ENCODE measurements at places on chromosomes 11 and 22.

- H3K27me3 ChIP-seq = no peaks in the 10 kb centered on the region
- peaks cover 16% of the 10 kb centered on the region for H3K4me1 ChIP-seq
- H3K27ac ChIP-seq = peak overlapping the region; percentile 82
- peak overlapping the region; percentile 17 for H3K4me3 ChIP-seq
These were observed 71.8 kb downstream of the PIWIL4 start for GRCh38 chr11:94638902-94639373.

- H3K27ac ChIP-seq = no peak overlapping the region
- H3K4me3 ChIP-seq = no peak overlapping the region
- H3K4me1 ChIP-seq = no peaks in the 10 kb centered on the region
- DNase-seq = no peak
- H3K36me3 ChIP-seq = no peaks in the 10 kb centered on the region
These were observed 16.3 kb upstream of the CCT8L2 start for GRCh38 chr22:16608931-16609330.

DNA sequence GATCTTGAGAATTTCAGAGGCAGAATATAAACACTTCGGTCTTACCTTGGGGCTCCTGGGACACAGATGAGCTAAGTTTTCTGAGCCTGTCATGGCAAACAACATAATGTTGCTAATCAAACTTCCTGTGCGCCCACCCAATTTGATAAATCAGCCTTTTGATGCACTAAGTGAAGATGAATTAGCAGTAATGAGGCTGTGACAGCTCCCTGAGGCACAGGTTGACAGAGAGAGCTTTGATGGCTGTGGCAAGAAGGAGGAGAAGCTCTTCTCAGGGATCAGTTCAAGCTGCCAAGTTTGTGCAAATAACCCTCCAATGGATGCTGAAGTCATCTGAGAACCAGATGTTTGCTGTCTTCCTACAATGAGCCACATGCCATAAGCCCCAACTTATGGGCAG lies 34.4 kb downstream of the DRD2 start:
- H3K36me3 ChIP-seq = no peaks in the 10 kb centered on the region
- H3K4me3 ChIP-seq = no peak overlapping the region
- H3K27me3 ChIP-seq = peaks cover 6% of the 10 kb centered on the region
- H3K4me1 ChIP-seq = no peaks in the 10 kb centered on the region

- no peaks in the 10 kb centered on the region for H3K36me3 ChIP-seq
- no peak overlapping the region for H3K4me3 ChIP-seq
- H3K4me1 ChIP-seq = peaks cover 11% of the 10 kb centered on the region
- H3K27ac ChIP-seq = no peak overlapping the region
These were observed 108.0 kb upstream of the ANO1 start for GRCh38 chr11:69969890-69970784.

DNA sequence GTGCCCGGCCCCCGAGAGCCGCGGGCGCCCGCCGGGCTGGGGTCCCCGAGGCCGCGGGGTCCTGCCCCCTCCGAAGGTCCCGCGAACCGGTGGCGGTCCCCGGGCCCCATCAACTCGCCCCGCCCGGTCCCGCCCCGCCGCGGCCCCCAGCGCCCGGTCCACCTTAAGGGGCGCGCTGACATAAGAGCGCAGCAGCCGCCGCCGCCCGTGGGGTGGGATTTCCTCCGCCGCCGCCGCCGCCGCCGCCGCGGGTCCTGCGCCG lies at the start of gene ZDHHC8:
Gene ZDHHC8 (plus strand): TSS at position 208 of the 262 bp plus-strand sequence. CDS start 144 bp downstream, outside the sequence.
- no peaks in the 10 kb centered on the region for H3K27me3 ChIP-seq
- H3K36me3 ChIP-seq = peaks cover 7% of the 10 kb centered on the region
- peak within 1 kb of the TSS; percentile 92 for H3K27ac ChIP-seq
- peaks cover 36% of the 10 kb centered on the region for H3K4me1 ChIP-seq
- peak within 1 kb of the TSS; percentile 96 for H3K4me3 ChIP-seq

GRCh38 chr11:130055617-130056016 lies 14.1 kb upstream of the APLP2 start:
- H3K27ac ChIP-seq = no peak overlapping the region
- H3K36me3 ChIP-seq = no peaks in the 10 kb centered on the region
- no peaks in the 10 kb centered on the region for H3K27me3 ChIP-seq
- no peak for DNase-seq

DNA sequence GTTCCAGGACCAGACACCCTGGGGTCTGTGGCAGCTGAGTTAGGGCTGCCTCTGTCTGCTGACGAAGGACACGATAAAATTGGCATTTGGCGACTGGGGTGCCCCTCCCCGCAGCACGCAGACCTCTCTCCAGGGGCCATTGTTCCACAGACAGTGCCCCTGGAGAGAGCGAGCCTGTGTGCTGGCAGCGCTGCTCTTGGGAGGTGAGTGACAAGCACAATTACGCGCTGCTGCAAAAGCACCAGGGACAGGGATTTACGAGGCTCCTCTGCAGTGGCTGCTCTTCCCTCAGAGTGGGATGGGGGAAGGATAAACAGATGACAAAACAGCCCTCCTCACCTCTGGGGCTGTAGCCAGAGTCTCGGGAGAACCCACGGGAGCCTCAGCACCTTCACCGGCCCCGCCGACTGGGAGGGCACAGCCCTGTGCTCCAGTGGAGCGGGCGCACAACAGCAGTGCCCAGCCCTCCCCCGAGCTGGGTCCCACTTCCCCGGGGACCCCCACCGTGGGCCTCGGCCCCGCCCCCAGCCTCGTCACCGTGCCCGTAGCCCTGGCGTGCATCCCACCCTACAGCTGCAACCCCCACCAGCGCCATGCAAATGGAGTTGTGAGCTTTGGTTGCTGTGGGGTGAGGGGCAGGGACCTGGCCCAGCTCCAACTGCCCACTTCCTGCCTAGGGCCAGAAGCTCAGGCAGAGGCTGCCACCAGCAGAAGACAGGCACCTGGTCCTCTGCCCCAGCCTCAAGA lies 19.6 kb downstream of the CHID1 start:
- no peaks in the 10 kb centered on the region for H3K36me3 ChIP-seq
- no peak overlapping the region for H3K4me3 ChIP-seq
- no peaks in the 10 kb centered on the region for H3K27me3 ChIP-seq
- H3K4me1 ChIP-seq = no peaks in the 10 kb centered on the region
- no peak for DNase-seq
- no peak overlapping the region for H3K27ac ChIP-seq

DNA sequence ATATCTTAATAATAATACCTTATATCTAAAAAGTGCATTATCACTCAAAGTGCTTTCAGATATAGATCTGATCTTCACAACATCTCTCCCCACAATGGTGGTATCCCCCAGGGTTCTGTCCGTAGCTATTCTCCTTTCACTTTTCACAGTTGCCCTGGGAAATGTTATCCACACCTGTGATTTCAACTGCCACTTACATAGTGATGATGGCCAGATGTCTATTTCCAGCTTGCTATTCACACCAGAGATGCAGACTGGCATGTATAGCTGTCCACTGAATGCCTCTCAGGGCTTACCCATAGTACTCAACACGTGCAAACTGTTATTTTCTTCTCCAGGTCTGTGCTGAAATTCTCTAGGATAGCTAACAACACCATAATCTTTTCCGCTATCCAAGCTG lies 724.7 kb downstream of the DLG2 start:
- no peaks in the 10 kb centered on the region for H3K4me1 ChIP-seq
- H3K4me3 ChIP-seq = no peak overlapping the region
- H3K27ac ChIP-seq = no peak overlapping the region
- DNase-seq = no peak

- no peak overlapping the region for H3K4me3 ChIP-seq
- H3K27me3 ChIP-seq = no peaks in the 10 kb centered on the region
- DNase-seq = no peak
These were observed 60.9 kb upstream of the CLMP start for GRCh38 chr11:123255909-123256308.

DNA sequence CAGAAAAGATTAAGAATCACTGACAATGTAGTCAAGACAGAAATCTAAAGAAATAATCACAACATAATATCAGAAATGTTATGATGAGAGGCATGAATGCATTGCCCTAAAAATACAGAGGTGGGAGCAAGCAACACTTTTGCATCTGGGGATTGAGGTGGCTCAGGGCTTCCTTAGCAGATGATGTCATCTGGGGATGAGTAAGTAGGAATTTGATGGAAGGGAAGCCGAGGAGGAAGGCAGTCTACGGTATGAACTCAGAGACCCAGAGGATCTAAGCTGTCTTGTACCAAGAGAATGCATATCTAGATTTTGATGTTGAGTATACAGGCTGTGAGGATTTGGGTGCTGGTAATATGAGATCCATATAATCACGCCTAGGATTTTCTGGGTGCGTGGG lies 193.0 kb upstream of the SNX19 start:
- no peaks in the 10 kb centered on the region for H3K4me1 ChIP-seq
- H3K27ac ChIP-seq = no peak overlapping the region
- no peak for DNase-seq
- H3K4me3 ChIP-seq = no peak overlapping the region
- no peaks in the 10 kb centered on the region for H3K27me3 ChIP-seq

DNA sequence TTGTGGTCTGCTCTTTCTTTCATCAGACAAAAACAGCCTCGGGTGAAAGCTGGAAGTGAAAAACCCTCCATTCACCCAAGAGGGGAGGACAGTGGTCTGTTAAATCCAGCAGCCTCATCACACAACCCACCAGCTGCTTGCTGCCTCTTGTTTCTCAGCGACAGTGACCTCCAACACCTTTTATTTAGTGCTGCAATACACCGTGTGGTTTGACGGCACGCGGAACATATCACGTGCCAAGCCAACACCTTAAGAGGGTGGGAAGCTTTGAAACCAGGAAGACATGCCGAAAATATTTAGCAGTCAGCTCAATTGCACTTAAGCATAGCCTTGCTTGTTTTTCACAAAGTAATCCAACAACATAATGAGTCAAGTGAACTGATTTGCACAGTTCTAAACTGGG lies 39.8 kb upstream of the POGLUT3 start:
- peak overlapping the region; percentile 31 for H3K27ac ChIP-seq
- no peaks in the 10 kb centered on the region for H3K27me3 ChIP-seq
- no peaks in the 10 kb centered on the region for H3K4me1 ChIP-seq
- peak overlapping the region; percentile 33 for H3K4me3 ChIP-seq
- DNase-seq = peak; percentile 81

DNA sequence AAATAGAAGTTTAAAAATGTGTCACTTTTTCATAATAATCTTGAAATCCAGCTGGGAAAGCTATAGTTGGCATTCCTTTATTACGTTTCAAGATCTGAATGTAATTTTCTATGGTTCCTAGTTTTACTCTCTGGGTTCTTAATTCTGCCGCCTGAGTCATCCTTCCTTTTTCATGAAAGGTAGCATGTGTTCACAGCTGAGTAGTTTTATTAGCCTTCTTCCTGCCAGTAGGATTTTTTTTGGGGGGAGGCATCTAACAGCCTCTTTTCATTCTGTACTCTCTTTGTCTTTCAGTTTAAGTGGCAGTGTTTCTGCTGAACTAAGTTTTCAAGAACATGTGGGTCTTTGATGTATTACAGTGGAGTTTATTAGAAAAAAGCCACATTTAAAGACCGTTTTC lies 36.5 kb downstream of the OR2AG2 start:
- H3K27ac ChIP-seq = no peak overlapping the region
- peaks cover 4% of the 10 kb centered on the region for H3K4me1 ChIP-seq
- peaks cover 9% of the 10 kb centered on the region for H3K36me3 ChIP-seq
- H3K4me3 ChIP-seq = no peak overlapping the region

DNA sequence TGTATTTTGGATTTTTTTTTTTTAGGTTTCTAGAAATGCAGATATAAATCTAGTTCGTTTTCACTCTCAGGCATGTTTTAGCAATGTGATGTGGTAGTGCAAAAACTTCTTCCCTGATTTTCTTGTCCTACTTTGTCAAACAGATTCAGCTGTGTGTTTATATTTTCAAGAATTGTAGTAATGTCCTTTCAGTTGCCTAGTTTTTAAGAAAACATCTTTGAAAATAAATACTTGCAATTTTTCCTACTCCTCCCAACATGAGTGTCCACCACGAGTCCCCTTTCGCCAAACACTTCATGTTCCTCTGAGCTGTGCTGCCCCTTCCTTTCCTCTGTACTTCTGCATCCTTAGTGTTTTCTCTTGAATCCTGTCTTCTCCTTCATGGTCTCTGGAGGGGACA lies 686.9 kb downstream of the NTM start:
- no peaks in the 10 kb centered on the region for H3K27me3 ChIP-seq
- H3K4me3 ChIP-seq = no peak overlapping the region
- H3K4me1 ChIP-seq = no peaks in the 10 kb centered on the region
- H3K27ac ChIP-seq = peak overlapping the region; percentile 11
- no peak for DNase-seq

GRCh38 chr11:9455722-9456121 lies 5.1 kb upstream of the ZNF143 start:
- H3K27me3 ChIP-seq = no peaks in the 10 kb centered on the region
- H3K4me1 ChIP-seq = peaks cover 3% of the 10 kb centered on the region
- no peak overlapping the region for H3K4me3 ChIP-seq
- H3K27ac ChIP-seq = no peak overlapping the region

DNA sequence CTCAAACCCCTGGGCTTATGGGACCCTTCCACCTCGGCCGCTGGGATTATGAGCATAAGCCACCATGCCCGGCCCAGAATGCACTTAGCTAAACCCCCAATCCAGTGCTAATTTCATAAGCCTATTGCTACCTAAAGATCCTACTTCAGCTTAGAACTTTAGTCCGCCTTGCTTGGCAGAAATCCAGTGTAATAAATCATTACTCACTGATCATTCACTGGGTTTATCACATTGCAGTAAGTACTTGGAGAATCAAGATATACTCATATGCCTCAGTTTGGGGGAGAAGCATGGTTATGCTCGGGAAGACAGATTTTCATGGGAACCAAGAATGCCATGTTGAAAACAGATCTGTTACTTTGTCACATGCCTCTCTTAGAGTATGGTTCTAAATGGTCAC lies 3.8 kb upstream of the TBRG1 start:
- no peak for DNase-seq
- H3K4me1 ChIP-seq = peaks cover 10% of the 10 kb centered on the region
- H3K27ac ChIP-seq = no peak overlapping the region
- H3K4me3 ChIP-seq = no peak overlapping the region

DNA sequence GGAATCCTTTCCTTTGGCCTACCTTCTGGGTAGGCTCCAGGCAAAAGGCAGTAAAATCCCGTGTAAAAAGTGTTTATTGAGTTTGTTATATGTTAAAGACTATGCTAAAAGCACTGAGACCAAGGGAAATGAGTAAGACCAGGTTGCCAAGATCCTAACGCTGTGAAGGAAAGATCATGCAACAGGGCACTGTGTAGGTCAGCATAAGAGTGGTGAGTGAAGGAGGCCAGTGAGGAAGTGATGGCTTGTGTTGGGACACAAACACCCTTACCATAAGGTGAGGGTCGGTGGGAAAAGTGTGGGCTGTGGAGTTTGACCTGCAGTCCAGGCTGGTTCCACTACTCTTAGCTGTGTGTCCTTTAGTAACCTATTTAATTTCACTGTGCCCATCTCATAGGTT lies 202.1 kb downstream of the DBX1 start:
- no peak for DNase-seq
- no peaks in the 10 kb centered on the region for H3K27me3 ChIP-seq
- no peak overlapping the region for H3K27ac ChIP-seq
- no peak overlapping the region for H3K4me3 ChIP-seq
- no peaks in the 10 kb centered on the region for H3K36me3 ChIP-seq
- peaks cover 17% of the 10 kb centered on the region for H3K4me1 ChIP-seq

DNA sequence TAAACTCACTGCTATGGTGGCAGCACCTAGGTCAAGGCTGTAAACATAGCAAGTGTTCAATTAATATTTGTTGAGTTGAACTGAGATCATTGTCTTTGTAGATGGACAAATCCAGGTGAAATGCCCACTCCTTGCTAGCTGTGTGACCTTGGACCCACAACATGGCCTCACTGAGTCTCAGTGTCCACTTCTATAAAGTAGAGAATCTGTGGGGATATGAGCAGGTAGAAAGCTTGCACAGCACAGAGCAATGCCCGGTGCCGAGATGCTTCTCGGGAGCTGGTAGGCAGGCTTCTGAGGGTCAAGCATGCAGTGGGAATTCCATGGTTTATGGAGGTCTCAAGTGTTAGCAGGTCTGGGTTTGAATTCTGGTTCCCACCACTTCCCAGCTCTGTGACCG lies 97.9 kb upstream of the SYT13 start:
- no peaks in the 10 kb centered on the region for H3K4me1 ChIP-seq
- peak; percentile 11 for DNase-seq
- H3K27ac ChIP-seq = no peak overlapping the region
- no peak overlapping the region for H3K4me3 ChIP-seq
- no peaks in the 10 kb centered on the region for H3K27me3 ChIP-seq
- no peaks in the 10 kb centered on the region for H3K36me3 ChIP-seq
